ENCODE measurements at places on chromosomes 4 and X. TPM values are rescaled to one million over a fixed set of nuclear protein-coding genes. Genes with fewer than 3 reads are reported as not detected.

Gene CLTRN
- 0.83 TPM for total RNA-seq

Gene SYN1
- not detected for total RNA-seq

- no peaks in the 10 kb centered on the region for H3K36me3 ChIP-seq
- peaks cover 33% of the 10 kb centered on the region for H3K4me1 ChIP-seq
- H3K27ac ChIP-seq: no peak overlapping the region
- no peak overlapping the region for H3K4me3 ChIP-seq
- DNase-seq: no peak
These were observed 32.9 kb upstream of the PTPN13 start for GRCh38 chr4:86561256-86561655.

DNA sequence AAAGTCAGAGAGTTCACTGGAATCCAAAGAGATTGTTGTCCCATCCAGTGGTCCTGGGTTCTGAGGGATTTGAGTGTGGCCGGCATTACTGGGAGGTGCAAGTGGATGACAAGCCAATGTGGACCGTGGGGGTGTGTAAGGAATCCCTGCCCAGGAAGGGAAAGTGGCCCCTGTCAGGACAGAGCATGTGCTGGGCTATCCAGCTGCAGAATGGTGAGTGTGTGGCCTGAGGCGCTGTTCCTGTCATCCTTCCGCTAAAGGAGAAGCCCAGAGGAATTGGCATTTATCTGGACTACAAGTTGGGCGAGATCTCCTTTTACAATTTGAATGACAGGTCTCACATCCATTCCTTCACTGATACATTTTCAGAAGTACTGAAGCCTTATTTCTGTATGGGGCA is 20.4 kb upstream of the TRIM60 start:
- DNase-seq: no peak
- H3K27ac ChIP-seq: no peak overlapping the region
- no peaks in the 10 kb centered on the region for H3K36me3 ChIP-seq
- no peaks in the 10 kb centered on the region for H3K4me1 ChIP-seq
- no peak overlapping the region for H3K4me3 ChIP-seq
- H3K27me3 ChIP-seq: no peaks in the 10 kb centered on the region

DNA sequence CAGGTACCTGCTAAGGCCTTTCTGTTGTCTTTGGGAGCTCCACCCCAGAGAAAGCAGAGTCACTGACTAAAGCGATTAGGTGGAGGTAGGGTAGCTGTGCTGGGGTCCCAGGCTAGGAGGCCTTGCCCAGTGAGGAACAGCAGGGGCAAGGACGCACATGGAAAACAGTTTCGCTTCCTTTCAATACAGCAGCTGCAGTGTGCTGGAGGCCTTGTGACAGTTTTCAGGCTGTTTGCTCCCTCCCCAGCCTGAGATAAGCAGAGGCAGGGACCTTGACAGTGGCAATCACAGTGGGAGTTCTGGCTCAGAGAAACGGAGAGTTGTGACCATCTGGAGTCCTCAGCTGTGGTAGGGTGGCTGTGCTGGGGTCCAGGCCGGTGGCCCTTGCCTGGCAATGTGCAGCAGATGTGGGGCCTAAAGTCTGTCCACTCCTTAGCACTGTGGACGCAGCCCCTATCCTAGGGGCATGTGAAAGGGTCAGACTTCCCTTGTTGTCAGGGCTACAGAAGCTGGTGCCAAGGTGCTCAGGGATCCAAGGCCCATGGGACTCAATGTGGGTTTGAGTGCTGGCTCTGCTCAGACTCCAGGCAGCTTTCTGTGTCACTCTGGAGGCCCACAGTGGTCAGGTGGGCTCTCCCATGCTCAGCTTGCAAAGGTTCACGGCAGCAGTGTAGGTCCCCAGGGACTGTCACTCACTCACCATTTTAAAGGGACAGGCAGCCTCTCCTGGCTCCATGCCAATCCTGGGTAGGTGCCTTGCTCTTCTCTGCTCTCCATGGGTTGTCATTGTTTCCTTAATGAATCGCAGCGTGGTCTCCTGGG is 534.9 kb upstream of the FMR1 start:
- no peaks in the 10 kb centered on the region for H3K4me1 ChIP-seq
- H3K36me3 ChIP-seq: no peaks in the 10 kb centered on the region
- no peak overlapping the region for H3K27ac ChIP-seq
- no peak overlapping the region for H3K4me3 ChIP-seq

GRCh38 chrX:16589211-16589610 is 60.7 kb upstream of the S100G start:
- no peaks in the 10 kb centered on the region for H3K36me3 ChIP-seq
- H3K27ac ChIP-seq: no peak overlapping the region
- H3K4me3 ChIP-seq: no peak overlapping the region

DNA sequence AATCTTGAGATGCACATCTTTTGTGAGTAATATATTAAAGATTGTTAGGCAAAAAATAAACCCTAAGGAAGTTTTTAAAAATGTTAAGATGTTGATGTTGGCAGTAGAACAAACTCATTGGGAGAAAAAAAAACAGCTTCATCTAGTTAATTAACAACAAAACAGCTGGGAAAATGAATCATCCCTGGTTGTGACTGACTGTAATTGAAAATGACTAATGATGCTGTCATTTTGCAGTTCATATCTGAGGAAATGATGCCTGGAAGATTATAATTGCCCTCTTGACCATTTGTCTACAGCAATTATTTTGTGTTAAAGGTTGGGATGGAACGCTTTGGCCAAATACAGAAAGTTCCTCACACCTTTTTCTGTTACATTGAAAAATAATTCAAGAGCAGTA is 760.4 kb upstream of the FTHL17 start:
- H3K4me3 ChIP-seq: no peak overlapping the region
- DNase-seq: no peak
- no peaks in the 10 kb centered on the region for H3K27me3 ChIP-seq

DNA sequence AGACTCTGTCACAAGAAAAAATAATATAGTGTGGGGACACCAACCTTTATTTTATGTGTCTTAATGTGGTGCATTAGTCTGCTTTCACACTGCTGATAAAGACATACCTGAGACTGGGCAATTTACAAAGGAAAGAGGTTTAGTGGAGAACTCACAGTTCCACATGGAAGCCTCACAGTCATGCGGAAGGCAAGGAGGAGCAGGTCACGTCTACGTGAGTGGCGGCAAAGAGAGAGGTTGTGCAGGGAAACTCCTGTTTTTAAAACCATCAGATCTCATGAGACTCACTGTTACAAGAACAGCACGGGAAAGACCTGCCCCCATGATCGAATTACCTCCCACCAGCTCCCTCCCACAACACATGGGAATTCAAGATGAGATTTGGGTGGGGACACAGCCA is 130.2 kb downstream of the AFF1 start:
- no peak for DNase-seq
- no peaks in the 10 kb centered on the region for H3K27me3 ChIP-seq
- H3K27ac ChIP-seq: no peak overlapping the region
- no peaks in the 10 kb centered on the region for H3K36me3 ChIP-seq
